Thymus (tissue), 14 donors: ENCODE measurements at places on chromosomes 3 and 15.

DNA sequence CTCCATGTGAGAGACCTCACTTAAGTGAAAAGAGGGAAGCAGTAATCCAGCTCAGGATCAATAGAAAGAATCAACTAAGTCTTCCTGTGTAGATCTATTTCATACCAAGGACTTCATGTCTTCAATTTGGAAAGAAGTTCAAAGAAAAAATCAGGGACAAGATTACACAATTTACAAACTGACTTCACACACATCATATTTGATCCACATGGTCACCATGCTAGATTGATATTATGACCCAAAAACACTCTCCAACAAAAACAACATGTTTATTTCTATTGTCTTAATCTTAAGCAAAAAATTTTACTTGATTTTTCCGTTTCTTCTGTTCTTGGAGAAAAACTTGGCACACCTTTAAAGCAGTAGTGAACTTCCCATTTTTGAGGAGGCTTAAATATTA, 76.3 kb downstream of the THBS1 start:
- no peak for DNase-seq

- no peak for DNase-seq
Measured at GRCh38 chr15:100107606-100108225, 234.1 kb downstream of the ADAMTS17 start.

- no peak for DNase-seq
Measured at GRCh38 chr3:142623194-142623593, 27.0 kb downstream of the PLS1 start.

GRCh38 chr3:68468695-68469375, 463.5 kb downstream of the TAFA4 start:
- no peak for DNase-seq

- no peak for DNase-seq
Measured at GRCh38 chr3:354432-354831, 157.9 kb downstream of the CHL1 start.

- no peak for DNase-seq
Measured at GRCh38 chr3:60313951-60314461, 937.2 kb downstream of the FHIT start.

GRCh38 chr3:177459401-177459800, 262.1 kb upstream of the TBL1XR1 start:
- DNase-seq: no peak

- DNase-seq: no peak
Measured at GRCh38 chr3:95434491-95434890, 1371.6 kb downstream of the NSUN3 start.

GRCh38 chr15:88902221-88902835, 7.0 kb upstream of the HAPLN3 start:
- DNase-seq: no peak

GRCh38 chr15:98551936-98552562, 96.3 kb upstream of the IGF1R start:
- no peak for DNase-seq

GRCh38 chr3:71723452-71724170, 1.6 kb downstream of the EIF4E3 start:
- DNase-seq: peak; percentile 21

DNA sequence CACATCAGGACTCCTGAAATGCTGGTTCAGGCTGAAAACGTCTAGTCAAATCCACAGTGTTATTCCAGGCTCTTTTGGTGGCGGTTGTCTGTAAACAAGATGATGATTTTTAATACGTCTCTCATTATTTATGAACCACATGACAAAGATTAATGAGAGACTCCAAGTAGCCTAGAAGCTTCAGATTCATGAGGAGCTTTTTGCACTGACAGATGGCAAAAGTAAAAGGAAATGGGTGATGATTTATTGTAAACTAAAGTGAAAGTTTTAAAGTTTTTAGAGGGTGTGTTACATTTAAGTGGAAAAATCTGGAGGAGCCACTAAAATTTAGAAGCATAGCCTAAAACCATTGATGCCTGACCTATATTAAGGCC, 77.0 kb downstream of the BBX start:
- no peak for DNase-seq

- DNase-seq: no peak
Measured at GRCh38 chr15:64343222-64343621, 12.8 kb downstream of the CSNK1G1 start.

- no peak for DNase-seq
Measured at GRCh38 chr3:15796771-15797641, 773 bp downstream of the ANKRD28 start.

DNA sequence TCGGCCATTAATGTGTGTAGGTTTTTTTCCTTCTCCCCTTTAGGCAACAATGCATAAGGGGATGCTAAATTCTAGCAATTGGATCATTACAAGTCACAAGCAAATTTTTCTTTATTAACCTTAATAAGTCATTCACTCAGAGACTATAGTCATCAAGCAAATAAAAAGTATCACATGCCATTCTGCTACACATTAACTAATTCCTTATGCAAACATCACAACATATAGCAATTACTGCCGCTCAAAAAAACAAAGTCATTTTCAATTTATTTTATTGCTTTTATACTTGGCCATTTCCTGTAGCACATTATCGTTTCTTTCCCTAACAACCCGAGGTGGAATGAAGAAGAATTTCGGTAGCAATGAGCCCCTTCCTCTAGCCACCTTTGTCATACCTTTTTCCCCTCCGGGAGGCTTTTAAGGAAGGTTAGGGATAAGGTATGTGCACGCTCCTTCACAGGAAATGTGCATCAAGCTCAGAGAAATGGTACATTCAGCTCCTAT, 421.2 kb downstream of the TIGIT start:
- DNase-seq: no peak

- DNase-seq: no peak
Measured at GRCh38 chr15:75641603-75642002, 1.6 kb upstream of the IMP3 start.

DNA sequence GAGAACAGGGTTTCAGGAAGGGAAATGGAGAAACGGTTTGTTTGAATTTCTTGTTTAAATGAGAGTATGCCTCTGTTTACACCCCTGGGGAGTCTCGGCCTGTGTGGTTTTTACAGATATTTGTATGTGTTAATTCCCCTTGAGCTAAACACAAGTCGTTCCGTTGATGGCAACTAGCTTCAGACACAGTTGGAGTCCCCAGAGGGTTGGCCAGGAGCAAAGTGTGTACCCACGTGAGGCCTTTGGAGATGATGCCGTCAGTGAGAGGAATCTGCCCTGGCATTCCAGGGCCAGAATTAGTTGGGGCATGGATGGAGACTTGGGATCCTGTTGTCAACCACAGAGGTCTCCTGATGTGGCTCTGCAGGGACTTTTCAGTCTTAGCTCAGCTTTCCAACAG, 44.0 kb downstream of the CEMIP start:
- DNase-seq: no peak

DNA sequence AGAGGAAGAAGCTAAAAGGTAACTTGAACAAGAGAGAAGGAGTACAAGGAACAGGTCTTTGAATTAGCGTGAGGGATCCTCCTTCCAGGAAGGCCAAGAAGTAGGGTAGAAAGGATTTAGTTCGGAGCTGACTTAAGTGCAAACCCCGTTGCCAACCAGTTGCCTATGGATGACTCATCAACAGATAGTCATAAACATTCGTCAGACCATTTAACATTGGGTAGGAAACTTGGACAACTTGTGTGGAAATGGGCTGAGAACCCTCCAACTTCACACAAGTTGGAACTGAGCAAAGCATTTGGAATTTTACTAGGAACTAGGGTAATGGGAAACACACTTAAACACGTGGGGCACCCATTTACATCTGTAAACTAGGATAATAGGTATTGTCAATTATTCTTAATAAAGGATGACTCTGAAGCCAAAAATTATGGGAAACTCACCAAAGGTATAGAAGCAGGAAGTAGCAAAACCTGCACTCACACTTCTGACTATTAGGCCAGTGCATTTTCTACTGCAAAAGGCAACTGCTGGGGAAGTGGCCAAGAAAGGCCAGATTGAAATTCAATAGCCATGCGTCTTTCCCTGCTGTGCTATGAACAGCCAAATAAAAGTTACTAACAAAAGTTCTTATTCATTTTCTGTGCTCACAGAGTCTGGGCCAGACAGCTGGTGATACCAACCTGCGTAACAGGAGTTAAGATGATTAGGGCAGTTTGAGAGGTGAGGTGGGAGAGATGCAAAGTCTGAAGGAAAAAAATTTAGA, 174.5 kb upstream of the TMC3 start:
- no peak for DNase-seq

GRCh38 chr3:100265016-100265415, 4.2 kb downstream of the TBC1D23 start:
- no peak for DNase-seq

DNA sequence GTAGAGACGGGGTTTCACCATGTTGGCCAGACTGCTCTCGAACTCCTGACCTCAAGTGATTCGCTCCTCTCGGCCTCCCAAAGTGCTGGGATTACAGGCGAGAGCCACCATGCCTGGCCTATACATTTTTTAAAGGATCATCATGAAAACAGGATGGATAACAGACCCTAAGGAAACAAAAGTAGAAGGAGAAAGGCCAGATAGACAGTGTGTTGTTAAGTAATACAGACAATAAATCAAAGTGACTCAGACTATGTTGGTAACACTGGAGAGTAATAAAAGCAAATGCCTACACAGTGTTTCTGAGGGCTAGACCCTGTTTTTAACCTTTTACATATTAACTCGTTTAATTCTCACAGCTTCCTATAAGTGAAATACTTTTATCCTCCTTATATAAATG, 133.8 kb upstream of the MCTP2 start:
- no peak for DNase-seq

GRCh38 chr3:86785386-86785785, 205.6 kb downstream of the VGLL3 start:
- no peak for DNase-seq

DNA sequence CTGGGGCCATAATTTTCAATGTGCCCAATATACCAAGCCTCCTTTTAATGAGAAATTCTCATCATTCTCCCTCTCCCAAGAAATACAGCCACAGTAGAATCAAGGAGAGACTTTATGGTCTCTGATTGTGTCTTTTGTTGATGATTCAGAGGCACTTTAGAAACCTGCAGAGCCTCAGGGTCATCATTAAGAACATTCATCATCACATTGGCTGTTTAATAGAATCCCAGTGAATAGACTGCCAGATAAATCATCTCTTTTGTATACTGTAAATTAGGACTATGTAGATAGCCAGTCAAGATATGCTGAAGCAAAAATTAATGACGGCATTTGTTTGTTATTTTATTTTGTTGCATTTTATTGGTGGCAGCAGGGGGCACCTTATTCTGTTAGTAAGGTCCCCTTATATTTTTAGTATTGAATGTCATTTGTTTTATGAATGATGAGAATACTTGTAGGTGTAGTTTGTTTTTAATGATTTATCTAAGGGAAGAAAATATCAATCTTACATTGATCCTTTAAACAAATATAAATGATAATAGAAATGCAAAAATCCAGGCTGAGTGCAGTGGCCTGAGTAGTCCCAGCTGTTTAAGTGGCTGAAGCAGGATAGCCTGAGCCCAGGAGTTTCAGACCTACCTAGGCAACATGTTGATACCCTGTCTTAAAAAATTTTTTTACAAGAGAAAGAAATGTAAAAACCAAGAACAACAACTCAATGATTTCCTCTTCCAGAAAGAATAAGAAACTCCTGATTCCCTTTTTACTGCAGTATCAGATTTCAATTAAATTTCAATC, 138.8 kb downstream of the ZBBX start:
- no peak for DNase-seq

DNA sequence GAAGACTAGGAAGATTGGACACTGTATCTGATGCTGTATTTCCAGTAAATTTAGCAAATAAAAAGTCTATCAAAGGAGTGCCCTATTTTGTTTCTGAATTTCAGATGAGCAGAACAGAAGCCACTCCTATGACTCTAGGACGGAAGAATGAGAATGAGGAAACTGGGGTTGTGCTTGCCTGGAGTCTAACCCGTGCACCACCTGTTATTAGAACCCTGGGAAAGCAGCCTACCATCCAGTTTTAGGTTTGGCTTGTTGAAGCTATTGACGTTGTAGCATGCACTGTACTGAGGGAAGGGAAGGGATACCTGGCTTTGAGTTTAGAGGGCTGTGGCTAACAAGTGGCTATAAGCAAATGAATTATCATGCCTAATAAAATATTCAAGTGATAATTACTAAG, 318.5 kb downstream of the SLC9A9 start:
- no peak for DNase-seq

- DNase-seq: no peak
Measured at GRCh38 chr3:57758686-57759085, 2.6 kb downstream of the SLMAP start.

GRCh38 chr3:156216852-156217251, 96.5 kb downstream of the KCNAB1 start:
- no peak for DNase-seq

- no peak for DNase-seq
Measured at GRCh38 chr15:92471288-92471687, 77.6 kb downstream of the ST8SIA2 start.

DNA sequence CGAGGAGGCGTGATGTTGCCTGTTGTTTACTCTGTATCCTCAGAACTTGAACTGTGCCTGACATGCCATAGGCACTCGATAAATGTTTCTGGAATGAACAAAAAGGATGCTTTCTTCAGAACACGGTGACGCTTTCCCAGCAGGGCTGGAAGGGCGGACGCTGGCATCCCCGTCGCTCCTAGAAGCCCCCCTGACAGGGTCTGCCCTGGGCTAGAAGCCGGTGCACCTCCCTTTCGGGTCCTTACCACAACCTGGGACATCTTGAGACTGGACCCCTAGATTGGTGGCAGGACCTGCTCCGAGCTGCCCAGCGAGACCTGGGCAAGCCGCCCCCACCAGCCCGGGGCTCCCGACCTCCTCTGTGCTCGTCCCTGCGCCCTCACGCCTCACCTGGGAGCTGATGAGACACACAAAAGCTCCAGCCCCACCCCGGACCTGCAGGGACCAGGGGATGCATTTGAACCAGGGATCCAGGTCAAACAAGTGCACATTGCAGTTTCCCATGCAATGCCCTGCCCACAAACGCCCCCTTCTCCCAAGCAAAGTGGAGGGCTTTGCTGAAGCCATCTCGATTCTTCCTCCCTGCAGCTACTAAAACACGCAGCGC, 131.2 kb upstream of the MEF2A start:
- DNase-seq: no peak

DNA sequence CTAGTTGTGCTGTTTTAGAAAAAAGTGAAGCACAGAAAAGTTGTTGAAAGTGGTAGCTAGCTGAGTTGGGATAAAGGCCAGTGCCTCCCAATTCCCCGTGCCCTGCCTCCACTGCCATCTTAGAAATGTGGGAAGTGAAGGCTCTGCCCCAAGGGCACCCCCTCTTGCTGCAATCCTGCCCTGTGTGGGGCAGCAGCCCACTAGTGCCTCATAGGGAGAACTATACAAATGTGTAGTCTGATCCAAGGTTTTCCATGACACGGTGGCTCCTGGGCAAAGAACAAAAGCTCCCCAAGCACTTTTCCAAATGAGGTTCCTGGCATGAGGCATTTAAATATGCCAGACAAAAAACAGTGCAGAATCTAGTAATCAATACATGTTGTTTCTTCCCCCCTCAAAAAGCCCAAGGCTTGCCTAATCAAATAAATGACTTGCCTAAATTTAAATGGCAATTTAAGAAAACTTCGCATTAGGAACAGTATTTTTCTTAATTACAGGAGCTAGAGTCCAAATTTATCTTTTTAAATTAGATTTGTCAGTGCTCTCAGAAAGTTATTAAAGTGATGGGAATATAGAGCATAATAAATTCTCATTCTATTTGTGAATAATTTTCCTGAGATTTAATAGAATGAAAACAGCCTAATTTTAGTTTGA, 83.8 kb downstream of the GHSR start:
- no peak for DNase-seq

- no peak for DNase-seq
Measured at GRCh38 chr3:53815067-53815466, 31.2 kb downstream of the CHDH start.

- DNase-seq: no peak
Measured at GRCh38 chr15:69838338-69838737, 259.4 kb downstream of the TLE3 start.

GRCh38 chr15:101020945-101021344, 101.8 kb downstream of the LRRK1 start:
- DNase-seq: no peak
